ENCODE measurements at places on chromosomes 1 and 21. TPM values are rescaled to one million over a fixed set of nuclear protein-coding genes. Genes with fewer than 3 reads are reported as not detected.

DNA sequence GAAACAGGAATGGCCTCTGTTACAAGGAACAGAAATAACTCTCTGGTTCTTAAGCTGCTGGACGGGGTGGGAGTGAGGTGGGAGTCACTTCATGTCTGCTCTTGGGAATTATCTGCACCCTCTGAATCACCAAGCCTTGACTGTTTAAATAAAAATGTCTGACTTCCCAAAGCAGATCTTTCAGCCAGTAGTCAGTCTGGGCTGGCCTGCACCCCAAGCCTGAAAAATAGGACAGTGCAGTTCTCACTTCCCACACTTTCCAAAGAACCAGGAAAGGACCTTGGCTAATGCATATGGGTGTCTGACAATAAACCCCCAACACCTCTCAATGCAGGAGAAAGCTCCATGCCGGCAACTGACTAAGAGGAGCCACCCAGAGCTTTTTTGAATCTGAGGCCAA is 796 bp downstream of the S100A7 start:
- no peak for DNase-seq
- H3K4me1 ChIP-seq: no peaks in the 10 kb centered on the region
- peaks cover 17% of the 10 kb centered on the region for H3K27me3 ChIP-seq

The C1QTNF12 gene
- 0.55 TPM for total RNA-seq

- no peak for DNase-seq
- H3K27me3 ChIP-seq: no peaks in the 10 kb centered on the region
- no peak overlapping the region for H3K4me3 ChIP-seq
- no peaks in the 10 kb centered on the region for H3K36me3 ChIP-seq
- no peaks in the 10 kb centered on the region for H3K4me1 ChIP-seq
Measured at GRCh38 chr1:173536223-173536622, 59.1 kb downstream of the PRDX6 start.

GRCh38 chr1:23214640-23215039 is 2.7 kb downstream of the HTR1D start:
- no peak overlapping the region for H3K4me3 ChIP-seq
- H3K27ac ChIP-seq: no peak overlapping the region
- H3K36me3 ChIP-seq: no peaks in the 10 kb centered on the region

DNA sequence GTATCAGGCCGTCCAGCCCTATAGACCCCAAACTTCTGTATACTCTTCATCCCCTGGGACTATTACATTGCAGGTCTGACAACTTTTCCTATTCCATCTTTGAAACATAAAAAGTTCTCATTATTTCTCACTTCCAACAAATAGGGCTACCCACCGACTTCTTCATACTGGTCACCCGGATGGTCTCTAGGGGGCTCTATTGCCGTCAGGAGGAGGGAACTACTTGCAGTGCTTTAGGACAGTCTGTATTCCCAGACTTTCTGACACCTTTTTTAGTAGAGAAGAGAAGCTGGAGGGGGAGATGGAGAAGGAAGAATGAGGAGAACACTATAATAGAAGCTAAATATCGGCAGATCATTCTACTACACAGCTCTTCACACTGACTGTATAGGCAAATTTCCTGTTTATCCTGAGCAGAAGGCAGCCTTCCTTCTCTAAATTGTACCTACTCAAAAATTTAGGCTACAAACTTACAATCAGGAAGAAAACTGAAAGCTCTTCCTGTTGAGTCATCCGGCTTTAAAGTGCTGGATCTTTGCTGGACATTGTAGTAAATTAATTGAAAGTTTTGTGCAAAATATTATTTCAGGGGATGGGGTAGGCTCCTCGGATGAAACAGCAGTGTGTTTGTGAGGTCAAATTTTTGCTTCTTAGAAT is 54.6 kb downstream of the CDC7 start:
- no peak overlapping the region for H3K27ac ChIP-seq
- no peaks in the 10 kb centered on the region for H3K27me3 ChIP-seq
- no peak for DNase-seq
- no peak overlapping the region for H3K4me3 ChIP-seq

The EXTL1 gene
- 11.3 TPM for total RNA-seq

DNA sequence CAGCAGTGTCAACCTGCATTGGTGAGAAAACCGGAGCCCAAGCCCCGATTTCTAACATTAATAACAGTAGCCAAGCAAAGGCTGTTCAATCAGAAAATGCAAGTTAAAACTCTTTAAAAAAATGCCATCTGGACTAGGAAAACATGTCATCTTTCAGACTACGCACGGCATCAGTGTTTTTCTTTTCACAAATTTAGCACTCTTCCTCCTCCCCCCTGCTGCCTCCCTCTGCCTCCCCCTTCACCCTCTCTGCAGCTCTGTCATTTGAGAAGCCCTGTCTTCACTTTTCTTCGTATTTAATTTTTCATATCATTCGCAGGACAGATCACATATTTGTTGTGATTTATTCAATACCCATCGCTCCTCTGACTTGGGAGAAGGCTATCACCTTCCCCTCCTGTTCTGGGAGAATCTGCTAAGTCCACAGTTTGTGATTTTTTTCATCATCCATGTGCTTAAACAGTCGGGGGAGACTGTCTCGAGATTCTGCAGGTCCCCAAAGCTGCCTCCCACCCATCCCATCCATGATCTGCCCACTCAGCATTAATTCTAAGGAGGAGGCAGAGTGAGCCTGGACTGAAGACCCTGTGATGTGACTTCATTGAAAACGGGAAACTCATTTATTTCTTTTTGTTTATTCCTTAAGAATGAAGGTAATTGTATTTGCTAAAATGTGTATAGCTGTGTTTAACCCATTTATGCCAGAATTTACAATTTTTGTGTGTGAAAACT is 84.8 kb downstream of the PROX1 start:
- no peaks in the 10 kb centered on the region for H3K36me3 ChIP-seq
- H3K27me3 ChIP-seq: peaks cover 4% of the 10 kb centered on the region
- no peaks in the 10 kb centered on the region for H3K4me1 ChIP-seq
- DNase-seq: no peak
- no peak overlapping the region for H3K27ac ChIP-seq
- H3K4me3 ChIP-seq: no peak overlapping the region

DNA sequence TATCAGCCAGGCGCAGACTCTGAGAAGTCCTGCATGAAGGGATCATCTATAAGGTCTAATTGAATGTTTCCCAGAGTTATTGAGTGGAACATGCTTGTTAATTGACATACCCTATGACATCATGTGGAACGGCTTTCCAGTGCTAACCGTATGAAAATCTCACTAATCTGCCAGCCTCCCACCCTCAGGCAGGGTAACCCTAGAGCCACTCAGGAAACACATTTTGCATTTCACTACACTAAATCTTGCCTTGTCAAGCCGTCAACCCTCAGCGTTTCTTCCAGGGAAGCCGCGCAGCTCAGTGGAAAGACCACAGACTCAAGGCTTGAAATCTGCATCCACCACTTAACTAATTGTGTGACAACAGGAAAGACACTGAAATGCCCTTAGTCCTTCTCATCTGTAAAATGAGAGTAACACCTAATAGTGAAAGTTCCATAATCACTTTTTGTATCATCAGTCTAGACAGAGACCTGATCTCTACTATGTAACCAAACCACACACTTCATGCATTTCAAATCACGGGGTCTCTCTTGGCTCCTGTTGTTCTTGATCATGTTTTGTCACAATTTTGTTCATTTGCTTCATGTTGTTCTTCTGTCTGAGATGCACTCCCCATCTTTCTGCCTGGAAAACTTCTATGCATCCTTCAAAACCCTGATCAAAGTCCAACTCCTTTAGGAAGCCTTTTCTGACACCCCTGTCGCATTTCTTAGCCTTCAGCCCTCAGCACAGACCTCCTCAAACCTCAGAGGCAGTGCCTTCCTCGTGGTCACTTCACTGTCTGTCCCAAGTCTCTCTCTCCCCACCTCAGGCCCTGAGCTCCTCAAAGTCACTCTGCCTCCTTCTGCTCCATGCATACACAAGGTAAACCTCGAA is 246.5 kb downstream of the TOMM20 start:
- H3K4me3 ChIP-seq: no peak overlapping the region
- DNase-seq: no peak
- no peak overlapping the region for H3K27ac ChIP-seq
- peaks cover 50% of the 10 kb centered on the region for H3K4me1 ChIP-seq
- H3K27me3 ChIP-seq: no peaks in the 10 kb centered on the region

GRCh38 chr1:18191481-18192155 is 84.0 kb downstream of the IGSF21 start:
- no peak overlapping the region for H3K4me3 ChIP-seq
- H3K4me1 ChIP-seq: peaks cover 10% of the 10 kb centered on the region
- H3K27me3 ChIP-seq: peaks cover 93% of the 10 kb centered on the region
- DNase-seq: no peak

DNA sequence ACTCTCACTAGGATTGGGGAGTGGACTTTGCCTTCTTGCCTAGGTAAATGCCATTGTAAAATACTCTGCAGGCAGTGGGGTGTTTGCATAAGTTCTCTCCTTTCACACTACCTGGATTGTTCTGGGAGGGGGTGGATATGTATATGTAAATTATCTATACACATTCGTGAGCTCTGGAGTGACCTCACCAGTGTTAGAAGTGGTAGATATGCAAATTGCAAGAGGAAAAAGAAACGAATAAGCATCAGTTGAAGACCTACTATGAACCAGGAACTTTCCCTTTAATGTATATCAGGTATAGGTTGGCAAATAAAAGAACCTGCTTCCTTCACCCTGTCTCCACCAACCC is 1.5 kb upstream of the ARHGEF11 start:
- H3K4me3 ChIP-seq: no peak overlapping the region
- no peaks in the 10 kb centered on the region for H3K27me3 ChIP-seq
- DNase-seq: no peak
- no peak overlapping the region for H3K27ac ChIP-seq
- peaks cover 34% of the 10 kb centered on the region for H3K4me1 ChIP-seq

The AADACL4 gene
- total RNA-seq: not detected

DNA sequence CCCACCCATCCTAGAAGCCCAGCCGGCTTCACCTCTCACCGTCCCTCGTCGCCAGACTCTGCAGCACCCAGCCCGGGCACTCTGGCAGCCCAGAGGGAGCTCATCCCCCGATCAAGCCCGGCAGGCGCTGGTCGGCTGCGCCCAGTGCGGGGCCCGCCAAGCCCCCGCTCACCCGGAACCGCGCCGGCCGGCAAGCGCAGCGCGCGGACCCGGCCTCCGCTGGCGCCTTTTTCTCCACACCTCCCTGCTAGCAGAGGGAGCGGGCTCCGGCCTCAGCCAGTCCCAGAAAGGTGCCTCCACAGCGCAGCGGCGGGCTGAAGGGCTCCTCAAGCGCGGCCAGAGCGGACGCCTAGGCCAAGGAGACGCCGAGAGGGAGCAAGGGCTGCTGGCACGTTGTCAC is 2023.3 kb downstream of the NCAM2 start:
- no peak overlapping the region for H3K4me3 ChIP-seq
- DNase-seq: no peak
- H3K4me1 ChIP-seq: no peaks in the 10 kb centered on the region
- no peak overlapping the region for H3K27ac ChIP-seq
- H3K36me3 ChIP-seq: no peaks in the 10 kb centered on the region
- no peaks in the 10 kb centered on the region for H3K27me3 ChIP-seq

GRCh38 chr21:31372471-31372765 is 28.4 kb upstream of the TIAM1 start:
- H3K4me3 ChIP-seq: no peak overlapping the region
- no peaks in the 10 kb centered on the region for H3K36me3 ChIP-seq
- H3K27ac ChIP-seq: peak overlapping the region; percentile 77
- no peak for DNase-seq

The TFF2 gene
- total RNA-seq: not detected

- no peak for DNase-seq
- H3K27me3 ChIP-seq: peaks cover 10% of the 10 kb centered on the region
- no peak overlapping the region for H3K27ac ChIP-seq
- H3K36me3 ChIP-seq: no peaks in the 10 kb centered on the region
Measured at GRCh38 chr1:63129855-63130254, 192.5 kb upstream of the FOXD3 start.

GRCh38 chr1:156064615-156065014 is 3.7 kb downstream of the RAB25 start:
- no peaks in the 10 kb centered on the region for H3K36me3 ChIP-seq
- no peak for DNase-seq
- H3K27me3 ChIP-seq: no peaks in the 10 kb centered on the region
- H3K27ac ChIP-seq: no peak overlapping the region

The TSTD1 gene
- total RNA-seq: 13.4 TPM

The SMCP gene
- not detected for total RNA-seq

- no peaks in the 10 kb centered on the region for H3K27me3 ChIP-seq
- no peaks in the 10 kb centered on the region for H3K36me3 ChIP-seq
- H3K4me1 ChIP-seq: peaks cover 20% of the 10 kb centered on the region
- DNase-seq: peak; percentile 72
- H3K4me3 ChIP-seq: peak overlapping the region; percentile 61
- peak overlapping the region; percentile 90 for H3K27ac ChIP-seq
Measured at GRCh38 chr1:6275826-6276782, 15.2 kb upstream of the GPR153 start.

DNA sequence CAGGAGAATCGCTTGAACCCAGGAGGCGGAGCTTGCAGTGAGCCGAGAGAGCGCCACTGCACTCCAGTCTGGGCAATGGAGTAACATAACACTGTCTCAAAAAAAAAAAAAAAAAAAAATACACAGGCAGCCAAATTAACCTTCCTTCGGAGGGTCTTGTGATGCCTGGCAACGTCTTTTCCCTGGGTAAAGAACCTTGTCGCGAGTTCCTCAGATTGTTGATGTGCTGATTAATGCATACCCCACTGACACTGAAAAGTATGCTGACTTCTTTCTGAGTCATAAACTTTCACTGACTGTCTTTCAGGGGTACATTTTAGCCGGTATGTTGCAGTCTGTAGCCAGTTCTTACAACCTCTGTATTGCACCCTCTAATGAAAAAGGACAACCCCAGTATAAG is 95.1 kb upstream of the SOD1 start:
- H3K27ac ChIP-seq: no peak overlapping the region
- no peak overlapping the region for H3K4me3 ChIP-seq
- H3K4me1 ChIP-seq: peaks cover 7% of the 10 kb centered on the region
- peaks cover 39% of the 10 kb centered on the region for H3K27me3 ChIP-seq
- H3K36me3 ChIP-seq: no peaks in the 10 kb centered on the region

DNA sequence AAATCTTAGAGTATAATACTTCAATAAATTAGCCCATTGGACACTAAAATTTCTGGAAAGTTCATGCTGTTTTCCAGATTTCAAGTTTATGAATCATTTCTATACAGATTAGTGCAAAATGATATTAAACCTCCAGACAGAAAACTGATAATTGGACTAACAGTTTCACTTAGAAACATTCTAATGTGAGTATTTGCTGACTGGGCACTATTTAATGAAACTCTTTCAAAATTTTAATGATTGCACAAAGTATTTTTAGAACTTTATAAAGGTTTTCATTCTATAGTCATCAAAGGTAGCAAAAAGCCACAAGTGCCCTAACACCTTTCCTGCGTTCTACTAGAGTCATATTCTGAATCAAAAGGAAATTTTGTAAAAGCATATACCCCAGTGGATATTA is 81.0 kb downstream of the TTLL7 start:
- H3K4me3 ChIP-seq: no peak overlapping the region
- H3K36me3 ChIP-seq: peaks cover 9% of the 10 kb centered on the region
- no peak for DNase-seq
- H3K4me1 ChIP-seq: no peaks in the 10 kb centered on the region
- no peaks in the 10 kb centered on the region for H3K27me3 ChIP-seq
- no peak overlapping the region for H3K27ac ChIP-seq

GRCh38 chr21:42312626-42313104 is 2.5 kb downstream of the TFF3 start:
- no peak overlapping the region for H3K27ac ChIP-seq
- H3K4me1 ChIP-seq: peaks cover 22% of the 10 kb centered on the region
- DNase-seq: no peak
- no peaks in the 10 kb centered on the region for H3K36me3 ChIP-seq

- no peaks in the 10 kb centered on the region for H3K36me3 ChIP-seq
- peaks cover 5% of the 10 kb centered on the region for H3K4me1 ChIP-seq
- H3K4me3 ChIP-seq: no peak overlapping the region
- no peak for DNase-seq
Measured at GRCh38 chr1:162726555-162726954, 63.9 kb upstream of the HSD17B7 start.

The TRAF3IP3 gene
- total RNA-seq: 1.2 TPM

GRCh38 chr1:35691571-35692220 is 27.0 kb downstream of the C1orf216 start:
- H3K27ac ChIP-seq: no peak overlapping the region
- H3K4me1 ChIP-seq: no peaks in the 10 kb centered on the region
- no peaks in the 10 kb centered on the region for H3K36me3 ChIP-seq
